Left ventricle myocardium inferior (tissue), 1 donor: ENCODE measurements at places on chromosomes 6 and 20.

DNA sequence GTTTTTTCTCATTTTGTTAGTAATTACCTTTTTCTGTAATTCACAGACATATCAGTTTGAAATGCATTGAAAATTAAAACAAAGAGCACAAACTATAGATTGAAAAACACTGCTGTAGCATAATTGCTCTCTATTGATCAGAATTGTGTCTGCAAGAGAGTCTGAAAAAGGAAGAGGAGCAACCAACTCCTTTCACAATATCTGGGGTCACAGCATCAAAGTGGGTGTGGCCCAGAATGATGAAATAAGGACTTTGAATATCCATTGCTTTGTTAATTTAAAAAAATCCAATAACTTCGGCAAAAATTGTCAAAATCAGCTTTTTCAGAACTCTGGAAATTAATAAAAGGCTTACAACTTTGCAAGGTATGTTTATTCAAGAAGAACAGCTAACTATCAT lies 99.2 kb downstream of the MYLK4 start:
- H3K27me3 ChIP-seq, result no peaks in the 10 kb centered on the region
- no peak overlapping the region for H3K27ac ChIP-seq
- no peak overlapping the region for H3K4me3 ChIP-seq

DNA sequence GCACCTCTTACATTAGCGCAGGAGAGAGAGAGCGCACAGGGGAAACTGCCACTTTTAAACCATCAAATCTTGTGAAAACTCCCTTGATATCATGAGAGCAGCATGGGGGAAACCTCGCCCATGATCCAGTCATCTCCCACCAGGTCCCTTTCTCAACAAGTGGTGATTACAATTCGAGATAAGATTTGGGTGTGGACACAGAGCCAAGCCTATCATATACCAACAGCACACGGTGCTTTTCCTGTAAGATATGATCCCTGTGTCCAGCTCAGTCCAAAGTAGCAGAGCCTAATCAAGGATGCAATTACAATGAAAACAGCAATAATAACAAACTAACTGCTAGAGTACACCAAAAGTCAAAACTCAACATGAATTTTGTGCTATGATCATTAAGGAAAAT lies 148.7 kb upstream of the TCF21 start:
- H3K36me3 ChIP-seq, result no peaks in the 10 kb centered on the region
- no peak overlapping the region for H3K27ac ChIP-seq
- H3K27me3 ChIP-seq, result no peaks in the 10 kb centered on the region
- no peak overlapping the region for H3K4me3 ChIP-seq
- no peak for DNase-seq

DNA sequence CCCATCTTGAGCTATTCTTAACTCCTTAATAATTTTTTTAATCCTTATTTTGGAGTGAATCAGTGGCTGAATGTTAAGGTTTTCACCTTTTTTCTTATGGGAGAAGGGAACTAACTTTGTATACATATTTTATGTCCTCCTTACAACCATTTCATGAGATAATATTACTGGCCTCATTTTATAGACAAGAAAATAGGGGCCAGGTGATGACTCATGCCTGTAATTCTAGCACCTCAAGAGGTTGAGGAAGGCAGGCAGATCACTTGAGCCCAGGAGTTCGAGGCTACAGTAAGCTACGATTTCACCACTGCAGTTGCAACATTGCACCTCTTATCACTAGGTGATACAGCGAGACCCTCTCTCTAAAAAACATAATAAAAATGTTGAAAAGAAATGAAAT lies 128.7 kb downstream of the TMEM242 start:
- peaks cover 64% of the 10 kb centered on the region for H3K36me3 ChIP-seq
- H3K4me1 ChIP-seq, result peaks cover 17% of the 10 kb centered on the region
- no peak overlapping the region for H3K27ac ChIP-seq
- no peak for DNase-seq
- H3K4me3 ChIP-seq, result no peak overlapping the region

- no peaks in the 10 kb centered on the region for H3K36me3 ChIP-seq
- H3K4me3 ChIP-seq, result no peak overlapping the region
- no peaks in the 10 kb centered on the region for H3K27me3 ChIP-seq
- H3K4me1 ChIP-seq, result peaks cover 7% of the 10 kb centered on the region
Observed at GRCh38 chr6:13339863-13340630, 11.7 kb upstream of the TBC1D7 start.

GRCh38 chr6:163764565-163764964 lies 350.0 kb downstream of the QKI start:
- no peak for DNase-seq
- H3K27me3 ChIP-seq, result no peaks in the 10 kb centered on the region

- H3K4me1 ChIP-seq, result no peaks in the 10 kb centered on the region
- no peak for DNase-seq
- H3K36me3 ChIP-seq, result no peaks in the 10 kb centered on the region
- H3K27ac ChIP-seq, result no peak overlapping the region
Observed at GRCh38 chr20:63238514-63239125, 2.9 kb downstream of the BIRC7 start.

GRCh38 chr6:159935633-159936032 lies 33.2 kb upstream of the IGF2R start:
- no peak overlapping the region for H3K27ac ChIP-seq
- no peak overlapping the region for H3K4me3 ChIP-seq
- DNase-seq, result no peak

DNA sequence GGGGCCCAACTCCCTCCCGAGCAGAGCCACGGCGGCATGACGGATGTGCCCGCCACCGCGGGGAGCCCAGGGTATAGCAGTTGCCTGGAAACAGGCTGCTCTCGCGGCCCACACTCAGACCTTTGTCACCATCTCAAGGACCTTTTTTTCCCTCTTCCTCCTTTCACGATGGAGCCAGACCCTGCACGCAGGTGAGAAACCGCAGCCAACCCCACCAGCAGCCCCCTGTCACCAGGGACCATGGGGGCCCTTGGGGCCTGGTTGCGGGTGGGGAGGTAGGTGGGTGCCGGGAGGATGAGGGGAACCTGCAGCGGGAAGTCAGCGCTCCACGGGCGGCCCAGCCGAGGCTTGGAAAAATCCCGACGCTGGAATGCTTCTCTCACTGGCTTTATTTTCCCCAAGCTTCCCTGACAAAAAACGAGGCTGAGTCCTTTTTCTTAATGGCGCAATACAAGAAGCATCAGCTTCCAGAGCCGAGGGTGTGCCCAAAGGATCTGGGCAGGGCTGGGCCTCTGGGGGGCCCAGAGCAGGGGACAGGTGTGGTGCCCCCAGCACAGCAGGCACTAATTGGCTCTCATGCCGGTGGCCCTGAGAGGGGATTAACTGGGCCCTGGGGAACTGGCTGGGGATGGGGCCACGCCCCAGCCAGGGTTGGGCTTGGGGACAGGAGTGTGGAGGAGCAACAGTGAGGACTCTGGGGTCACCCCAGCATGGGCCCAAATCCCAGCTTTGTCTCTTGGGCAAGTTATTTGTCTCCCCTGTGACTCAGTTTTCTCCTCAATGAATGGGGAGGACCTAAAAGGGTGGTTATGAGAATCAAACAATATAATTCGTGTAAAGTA lies 23.9 kb downstream of the NOL4L start:
- no peaks in the 10 kb centered on the region for H3K36me3 ChIP-seq
- H3K27me3 ChIP-seq, result peaks cover 20% of the 10 kb centered on the region
- no peak overlapping the region for H3K4me3 ChIP-seq
- H3K27ac ChIP-seq, result no peak overlapping the region

- peaks cover 63% of the 10 kb centered on the region for H3K27me3 ChIP-seq
- H3K4me3 ChIP-seq, result no peak overlapping the region
- no peak for DNase-seq
- H3K4me1 ChIP-seq, result no peaks in the 10 kb centered on the region
- no peaks in the 10 kb centered on the region for H3K36me3 ChIP-seq
Observed at GRCh38 chr6:1054653-1055014, 257.3 kb upstream of the FOXQ1 start.

DNA sequence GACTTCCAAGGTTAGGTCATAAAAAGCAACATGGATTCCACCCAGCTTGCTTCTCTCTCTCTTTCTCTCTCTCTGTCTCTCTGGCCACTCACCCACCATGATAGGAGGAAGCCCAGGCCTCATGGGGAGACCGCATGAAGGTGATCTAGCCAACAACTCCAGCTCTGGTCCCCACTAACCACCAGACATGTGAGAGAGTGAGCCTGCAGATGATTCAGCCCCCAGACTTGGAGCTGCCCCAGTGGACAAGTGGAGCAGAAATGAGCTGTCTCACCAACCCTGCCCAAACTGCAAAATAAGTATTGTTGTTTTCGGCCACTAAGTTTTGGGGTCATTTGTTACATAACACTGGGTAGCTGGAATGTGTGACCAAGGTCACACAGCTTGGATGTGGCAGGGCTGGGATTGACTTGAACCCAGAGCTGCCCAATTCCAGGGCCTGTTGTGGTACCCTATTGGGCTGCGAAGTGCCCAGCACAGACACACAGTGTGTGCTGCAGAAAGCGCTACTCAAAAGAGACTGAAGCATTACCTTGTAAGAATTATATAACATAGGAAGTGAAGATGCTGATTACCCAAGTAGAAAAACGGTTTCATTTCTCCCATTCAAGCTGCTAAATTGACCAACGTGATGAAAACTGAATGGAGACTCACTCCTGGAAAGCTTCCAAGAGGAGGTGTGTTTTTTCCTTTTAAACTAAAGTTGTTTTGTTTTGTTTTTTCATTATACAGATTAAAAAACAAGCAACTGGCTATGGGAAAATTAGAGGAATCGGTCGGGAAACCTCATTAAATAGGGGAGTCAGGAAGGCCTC lies 9.1 kb upstream of the TLDC2 start:
- no peaks in the 10 kb centered on the region for H3K36me3 ChIP-seq
- peaks cover 29% of the 10 kb centered on the region for H3K4me1 ChIP-seq
- H3K27me3 ChIP-seq, result no peaks in the 10 kb centered on the region
- H3K27ac ChIP-seq, result peak overlapping the region; percentile 41
- H3K4me3 ChIP-seq, result no peak overlapping the region

- H3K27ac ChIP-seq, result no peak overlapping the region
- H3K4me1 ChIP-seq, result no peaks in the 10 kb centered on the region
- no peak overlapping the region for H3K4me3 ChIP-seq
- no peaks in the 10 kb centered on the region for H3K27me3 ChIP-seq
Observed at GRCh38 chr6:68038815-68039408, 596.2 kb upstream of the ADGRB3 start.

GRCh38 chr6:2852514-2852855 lies 10.8 kb upstream of the SERPINB1 start:
- H3K27ac ChIP-seq, result no peak overlapping the region
- no peak overlapping the region for H3K4me3 ChIP-seq
- no peaks in the 10 kb centered on the region for H3K36me3 ChIP-seq
- H3K27me3 ChIP-seq, result no peaks in the 10 kb centered on the region
- H3K4me1 ChIP-seq, result peaks cover 47% of the 10 kb centered on the region
- no peak for DNase-seq

DNA sequence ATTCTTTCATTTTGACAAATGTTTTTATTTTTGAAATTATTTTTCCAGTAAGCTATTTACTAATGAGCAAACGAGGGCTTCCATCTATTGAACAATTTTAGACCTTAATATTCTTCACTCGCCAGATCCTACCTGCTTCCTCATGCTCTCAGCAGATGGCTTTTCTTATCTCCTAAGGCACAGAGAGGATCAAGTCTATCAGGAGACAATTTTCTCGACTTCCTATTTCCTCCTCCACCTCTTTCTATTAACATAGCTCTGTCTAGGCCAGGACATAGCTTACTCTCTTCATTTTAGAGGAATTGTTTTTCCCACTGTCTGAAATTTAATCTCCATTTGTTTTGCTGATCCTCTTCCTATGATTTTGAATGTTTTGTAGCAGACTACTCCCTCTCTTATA lies 87.0 kb upstream of the MAN1A1 start:
- H3K27ac ChIP-seq, result no peak overlapping the region
- DNase-seq, result no peak
- H3K4me3 ChIP-seq, result no peak overlapping the region
- H3K4me1 ChIP-seq, result no peaks in the 10 kb centered on the region
- H3K27me3 ChIP-seq, result no peaks in the 10 kb centered on the region

DNA sequence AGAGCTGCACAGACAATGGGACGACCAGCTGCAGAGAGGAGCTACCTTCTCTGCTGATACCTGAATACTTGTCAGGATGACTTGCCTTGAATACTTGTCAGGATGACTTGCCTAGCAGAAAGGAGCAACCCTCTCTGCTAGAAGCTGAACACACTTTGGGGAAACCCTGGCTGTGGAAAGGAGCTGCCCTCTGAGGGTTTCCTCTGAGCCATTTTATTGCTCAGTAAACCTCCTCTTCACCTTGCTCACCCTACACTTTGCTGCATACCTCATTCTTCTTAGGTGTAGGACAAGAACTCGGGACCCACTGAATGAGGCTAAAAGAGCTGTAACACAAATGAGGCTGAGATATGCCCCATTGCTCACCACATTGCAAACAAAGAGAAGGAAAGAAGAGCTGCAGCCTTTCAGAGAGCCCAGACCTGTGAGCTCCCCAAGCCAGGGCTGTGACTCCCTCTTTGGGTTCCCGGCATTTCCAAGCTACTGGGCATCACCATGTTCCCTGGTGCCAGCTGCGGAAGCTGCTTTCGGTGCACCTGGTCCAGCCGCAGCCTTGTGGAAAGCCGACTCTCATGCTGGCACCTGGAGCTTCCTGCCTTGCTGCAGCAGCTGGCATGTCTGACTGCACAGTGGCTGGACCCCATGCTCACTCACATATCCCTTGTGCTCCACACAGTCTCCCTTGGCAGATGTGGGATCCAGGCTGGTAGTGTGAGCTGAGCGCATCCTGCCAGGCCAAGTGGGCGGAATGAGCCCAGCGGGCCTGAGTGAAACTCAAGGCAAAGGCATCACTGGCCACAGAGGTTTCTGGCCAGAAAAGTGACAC lies 106.7 kb upstream of the AHI1 start:
- H3K27me3 ChIP-seq, result no peaks in the 10 kb centered on the region
- H3K27ac ChIP-seq, result no peak overlapping the region
- no peaks in the 10 kb centered on the region for H3K36me3 ChIP-seq
- no peak overlapping the region for H3K4me3 ChIP-seq
- no peaks in the 10 kb centered on the region for H3K4me1 ChIP-seq

GRCh38 chr6:138528956-138529355 lies 29.7 kb upstream of the NHSL1 start:
- peaks cover 65% of the 10 kb centered on the region for H3K4me1 ChIP-seq
- H3K27me3 ChIP-seq, result no peaks in the 10 kb centered on the region
- H3K27ac ChIP-seq, result peak overlapping the region; percentile 40
- DNase-seq, result no peak
- H3K4me3 ChIP-seq, result no peak overlapping the region

DNA sequence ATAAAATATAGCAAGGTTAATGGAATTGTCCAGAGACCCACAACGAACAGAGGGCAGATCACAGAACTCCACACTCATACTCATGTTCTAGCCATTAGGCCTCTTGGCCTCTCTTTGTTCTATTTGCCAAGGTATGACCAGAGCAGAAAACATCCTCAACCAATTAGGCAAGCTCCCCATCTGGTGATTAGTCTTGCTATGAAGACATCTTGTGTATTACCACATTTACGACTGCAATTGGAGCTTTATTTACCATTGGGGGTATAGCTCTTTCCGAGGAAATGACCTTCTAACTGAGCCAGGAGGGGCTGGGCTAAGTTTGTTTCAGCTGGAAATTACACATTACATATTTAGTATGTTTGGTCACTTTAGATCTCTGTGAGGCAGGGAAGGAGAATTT lies 593.9 kb downstream of the CD109 start:
- no peaks in the 10 kb centered on the region for H3K27me3 ChIP-seq
- no peaks in the 10 kb centered on the region for H3K36me3 ChIP-seq
- no peaks in the 10 kb centered on the region for H3K4me1 ChIP-seq
- no peak overlapping the region for H3K27ac ChIP-seq
